ENCODE measurements at places on chromosomes 1 and 21.

DNA sequence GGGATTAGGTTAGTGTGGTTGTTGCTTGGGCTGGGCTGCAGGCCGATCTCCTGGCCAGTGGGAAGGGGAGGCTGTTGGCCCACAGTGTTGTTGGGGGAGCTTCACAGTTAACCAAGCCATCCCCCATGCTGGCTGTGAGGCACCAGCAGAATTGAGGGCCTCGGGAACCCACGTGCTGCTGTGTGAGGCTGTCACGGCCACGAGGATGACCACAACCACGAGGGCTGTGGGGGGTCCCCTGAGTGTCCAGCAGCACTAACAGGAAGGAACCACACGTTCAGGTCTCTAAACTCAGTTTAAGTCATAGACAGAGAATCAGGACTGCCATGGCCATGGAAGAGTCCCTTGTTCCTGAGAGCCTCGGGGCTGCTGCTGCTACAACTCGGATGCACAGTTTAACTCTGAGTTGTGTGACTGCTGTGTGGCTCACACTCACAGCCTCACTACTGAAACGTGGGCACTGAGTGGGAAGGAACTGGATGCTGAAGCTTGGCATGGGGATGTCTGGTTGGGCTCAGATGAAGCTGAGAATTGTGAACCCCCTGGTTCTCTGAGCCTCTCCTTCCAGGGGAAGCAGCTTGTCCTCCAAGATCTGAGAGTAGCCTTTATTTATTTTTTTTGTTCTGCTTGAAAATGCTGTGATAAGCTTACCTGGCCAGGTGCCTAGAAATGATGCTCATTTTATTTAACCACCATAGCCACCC is 4.8 kb upstream of the MMEL1 start:
- DNase-seq: no peak

- peak; percentile 59 for DNase-seq
Observed at GRCh38 chr1:3543076-3544039, 68.0 kb downstream of the MEGF6 start.

DNA sequence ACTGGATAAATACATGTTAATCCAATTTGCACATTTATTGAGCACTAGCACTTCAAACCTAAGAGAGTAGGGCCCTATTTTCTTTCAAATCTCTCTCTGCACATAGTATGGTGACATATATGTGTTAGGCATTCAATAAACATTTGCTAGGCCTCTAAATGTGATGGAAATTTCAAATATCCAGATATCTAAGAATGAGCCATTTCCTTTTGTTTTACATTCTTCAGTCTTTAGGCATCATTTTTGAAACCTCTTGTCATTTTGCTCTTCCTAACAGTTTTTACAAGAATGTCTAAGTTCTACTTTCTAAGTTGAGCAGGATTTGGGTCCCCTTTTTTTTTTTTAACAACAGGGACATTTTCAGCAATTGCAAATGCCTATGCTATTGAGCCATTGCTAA is 395.7 kb upstream of the ST6GALNAC5 start:
- no peak for DNase-seq

DNA sequence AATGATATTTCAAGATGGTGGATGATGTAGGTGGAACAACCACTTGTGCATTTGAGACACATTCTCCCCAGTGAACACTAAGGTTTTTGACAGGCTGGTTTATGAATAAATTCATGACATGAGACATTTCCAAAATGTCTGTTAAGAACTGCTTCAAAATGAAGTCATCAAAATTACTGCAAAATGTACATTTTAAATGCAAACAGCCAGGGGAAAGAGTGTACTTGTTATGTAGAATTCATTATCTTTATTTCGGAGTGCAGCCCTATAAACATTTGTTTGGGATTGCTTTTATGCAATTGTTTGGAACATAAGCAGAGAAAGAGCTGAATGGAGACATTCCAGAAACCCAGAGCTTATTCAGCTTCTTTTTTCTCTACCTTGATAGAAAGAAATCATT is 49.5 kb downstream of the DSCAM start:
- DNase-seq: no peak

DNA sequence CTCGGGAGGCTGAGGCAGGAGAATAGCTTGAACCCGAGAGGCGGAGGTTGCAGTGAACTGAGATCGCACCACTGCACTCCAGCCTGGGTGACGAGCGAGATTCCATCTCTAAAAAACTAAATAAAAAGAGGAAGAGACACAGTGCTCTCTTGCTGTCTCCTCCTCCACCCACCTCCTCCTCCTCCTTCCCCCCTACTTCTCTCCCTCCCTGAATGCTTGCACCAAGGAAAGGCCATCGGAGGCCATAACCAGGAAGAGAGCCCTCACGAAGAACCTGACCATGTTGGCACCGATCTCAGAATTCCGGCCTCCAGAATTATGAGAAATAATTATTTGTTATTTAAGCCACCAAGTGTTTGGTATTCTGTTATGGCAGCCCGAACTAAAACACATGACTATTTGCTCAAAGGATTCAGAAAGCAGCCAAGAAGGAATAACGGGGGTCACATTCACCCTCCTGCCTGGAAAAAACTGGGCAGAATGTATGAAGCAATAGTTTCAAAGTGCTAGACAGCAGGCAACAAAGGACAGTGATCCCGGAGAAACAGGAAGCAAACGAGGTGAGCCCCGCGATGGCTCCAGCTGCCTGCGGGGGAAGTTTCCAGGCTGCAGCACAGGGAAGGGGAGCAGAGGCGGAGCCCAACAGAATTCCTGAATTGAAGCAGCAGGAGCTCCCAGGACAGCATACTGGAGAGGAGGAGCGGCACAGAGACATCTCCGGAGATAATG is 35.8 kb downstream of the LDLRAD1 start:
- DNase-seq: peak; percentile 69

GRCh38 chr21:39218082-39218409 is 34.8 kb upstream of the PSMG1 start:
- no peak for DNase-seq

DNA sequence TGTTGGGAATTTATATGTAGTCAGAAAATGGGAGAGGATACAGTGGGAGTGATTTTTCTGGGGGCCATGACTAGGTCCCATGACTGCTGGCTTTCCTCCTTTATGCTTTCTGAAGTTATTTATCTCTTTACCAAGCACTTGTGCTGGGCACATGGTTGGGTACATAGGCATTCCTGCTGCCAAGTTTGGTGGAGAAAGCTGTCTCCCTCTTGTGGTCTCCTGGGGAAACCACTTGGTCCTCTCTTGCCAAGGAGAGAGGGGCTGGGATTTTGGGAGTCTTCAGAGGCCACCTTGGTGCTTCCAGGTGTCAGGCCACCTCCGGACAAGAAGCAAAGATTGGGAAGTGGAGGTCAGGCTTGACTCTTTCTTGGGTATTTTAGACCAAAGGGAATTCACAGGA is 120.2 kb upstream of the KCNE2 start:
- no peak for DNase-seq

DNA sequence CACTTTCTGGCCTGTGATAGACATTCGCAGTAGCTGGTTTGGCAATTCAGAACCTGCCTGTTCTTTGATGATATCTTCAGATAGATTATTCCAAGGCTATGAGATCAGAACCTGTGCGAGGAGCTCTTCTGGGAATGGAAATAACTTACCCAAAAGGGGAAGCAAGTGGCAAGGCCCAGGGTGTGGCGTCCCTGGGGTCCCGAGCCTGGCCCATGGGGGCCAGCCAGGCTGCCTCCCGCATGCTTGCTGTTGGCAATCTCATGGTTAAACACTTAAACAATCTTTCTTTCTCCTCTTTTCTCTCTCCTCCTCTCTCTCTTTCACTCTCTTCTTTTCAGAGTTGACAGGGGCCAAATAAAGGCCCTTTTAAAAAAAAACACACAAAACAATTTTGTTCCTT is 108.1 kb downstream of the RNF220 start:
- no peak for DNase-seq

DNA sequence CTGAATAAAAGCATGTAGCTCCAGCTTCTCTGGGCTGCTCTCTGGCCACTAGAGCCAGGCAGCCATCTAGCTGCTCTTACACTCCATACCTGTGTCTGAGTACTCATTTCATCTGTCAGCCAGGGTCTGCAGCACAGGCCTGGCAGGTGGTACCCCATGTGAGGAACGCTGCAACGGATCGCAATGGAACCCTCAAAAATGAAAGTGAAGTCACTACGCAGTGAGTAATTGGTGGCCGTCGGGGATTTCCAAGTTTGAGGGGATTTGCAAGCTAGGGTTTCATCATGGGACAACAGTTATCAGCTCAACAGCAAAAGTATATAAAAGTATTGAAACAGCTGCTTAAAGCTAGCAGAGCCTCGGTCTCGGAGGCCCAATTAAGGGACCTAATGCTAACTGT is 186.7 kb downstream of the HFM1 start:
- DNase-seq: no peak

DNA sequence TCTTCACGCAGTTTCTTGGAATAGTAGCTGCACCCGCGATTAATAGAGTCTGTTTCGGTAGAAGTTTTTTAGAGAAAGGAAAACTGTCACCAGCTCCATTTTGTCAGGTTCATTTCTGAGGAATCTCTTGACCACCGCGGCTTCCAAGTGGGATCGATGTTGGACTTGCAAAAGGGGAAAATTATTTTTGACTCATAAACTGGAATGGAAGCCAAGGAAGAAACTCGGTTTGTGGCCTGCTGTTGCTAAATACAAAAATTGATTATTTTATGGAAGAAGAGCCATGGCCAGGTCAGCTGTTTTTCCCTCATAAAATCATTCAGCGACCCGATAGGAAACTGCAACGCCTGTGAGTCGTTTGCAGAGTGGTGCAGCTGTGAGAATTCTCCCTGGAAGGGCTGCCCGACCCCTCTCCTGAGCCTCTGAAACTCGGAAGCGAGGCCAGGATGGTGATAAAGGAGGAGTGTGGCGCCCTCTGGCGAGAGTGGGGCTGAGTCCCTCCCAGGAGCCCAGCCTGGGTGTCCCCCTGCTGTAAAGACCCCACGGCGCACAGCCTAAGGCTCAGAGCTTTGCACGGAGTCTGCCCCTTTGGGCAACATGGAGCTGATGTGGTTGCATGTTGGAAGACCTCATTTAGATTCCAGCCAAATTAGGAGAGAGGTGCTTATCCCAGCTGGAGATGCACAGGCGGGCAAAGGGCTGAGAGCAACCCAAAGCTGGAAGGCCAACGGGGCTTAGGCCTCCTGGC is 83.6 kb upstream of the SLC25A33 start:
- DNase-seq: peak; percentile 87

DNA sequence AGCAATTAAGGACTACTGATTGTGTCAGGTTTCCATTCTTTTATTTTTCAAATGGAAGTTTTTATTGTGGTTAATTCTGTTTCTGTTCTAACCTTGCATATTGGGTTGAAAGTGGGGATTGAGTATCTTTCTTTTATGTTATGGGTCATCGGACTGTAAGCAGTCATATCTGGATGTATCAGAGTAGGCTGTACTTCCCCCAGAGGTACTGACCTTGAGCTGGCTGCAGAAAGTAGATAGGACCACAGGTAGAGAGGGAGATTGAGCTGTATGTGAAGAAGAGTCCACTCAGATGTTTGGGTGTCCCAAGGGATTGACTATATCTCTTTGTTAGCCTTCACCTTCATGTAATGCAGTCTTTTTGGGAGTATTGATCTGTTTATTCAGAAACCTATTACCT is 20.5 kb upstream of the ALG14 start:
- no peak for DNase-seq

DNA sequence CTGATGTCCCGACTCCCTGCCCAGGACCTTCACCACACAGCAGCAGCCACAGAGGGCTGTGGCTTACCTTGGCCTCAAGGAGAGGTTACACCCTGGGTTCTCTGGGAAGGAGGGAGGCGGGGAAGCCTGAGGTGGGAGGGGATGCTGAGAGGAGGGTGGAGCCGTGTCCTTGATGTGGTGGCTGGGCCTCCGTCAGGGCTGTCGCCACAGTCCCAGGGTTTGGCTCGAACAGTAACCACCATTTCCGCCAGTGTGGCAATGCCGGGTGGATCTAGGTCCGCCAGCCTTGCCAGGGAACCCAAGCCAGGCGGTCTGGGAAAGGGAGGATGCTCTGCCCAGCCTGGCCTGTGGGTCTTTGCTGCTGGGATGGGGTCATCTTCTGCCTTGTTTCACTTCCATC is 18.4 kb upstream of the CDCA8 start:
- no peak for DNase-seq

GRCh38 chr21:17455028-17455353 is 57.9 kb upstream of the CXADR start:
- no peak for DNase-seq

- no peak for DNase-seq
Observed at GRCh38 chr21:31744182-31744800, 12.4 kb upstream of the SCAF4 start.

- DNase-seq: no peak
Observed at GRCh38 chr21:30146558-30147282, 19.9 kb downstream of the CLDN17 start.

DNA sequence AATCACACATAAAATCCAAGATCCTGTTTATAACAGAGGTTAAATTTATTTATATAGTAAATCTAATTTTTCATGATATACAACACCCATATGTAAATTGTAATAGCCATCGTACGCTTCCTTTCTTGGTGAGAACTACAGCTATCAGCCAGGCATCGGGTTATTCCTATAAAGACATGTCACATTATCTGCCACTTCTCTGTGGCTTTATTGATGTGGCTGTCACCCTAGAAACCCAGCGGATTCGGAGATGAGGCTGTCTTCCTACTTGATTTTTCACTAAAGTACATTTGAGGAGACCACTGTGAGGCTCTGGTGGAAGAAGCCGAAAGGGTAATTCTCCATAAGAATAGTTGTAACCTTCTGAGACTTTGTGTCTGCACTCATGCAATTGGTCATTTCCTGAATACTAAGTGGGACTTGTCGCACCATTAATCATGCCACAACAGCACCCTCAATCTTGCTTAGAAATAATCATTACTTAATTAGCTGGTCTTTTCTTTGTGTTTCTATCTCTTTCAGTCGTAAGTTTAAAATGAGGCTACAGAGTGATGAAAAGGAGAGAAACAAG is 106.0 kb downstream of the NTNG1 start:
- no peak for DNase-seq

- DNase-seq: no peak
Observed at GRCh38 chr1:204127597-204128242, 24.1 kb downstream of the ETNK2 start.

DNA sequence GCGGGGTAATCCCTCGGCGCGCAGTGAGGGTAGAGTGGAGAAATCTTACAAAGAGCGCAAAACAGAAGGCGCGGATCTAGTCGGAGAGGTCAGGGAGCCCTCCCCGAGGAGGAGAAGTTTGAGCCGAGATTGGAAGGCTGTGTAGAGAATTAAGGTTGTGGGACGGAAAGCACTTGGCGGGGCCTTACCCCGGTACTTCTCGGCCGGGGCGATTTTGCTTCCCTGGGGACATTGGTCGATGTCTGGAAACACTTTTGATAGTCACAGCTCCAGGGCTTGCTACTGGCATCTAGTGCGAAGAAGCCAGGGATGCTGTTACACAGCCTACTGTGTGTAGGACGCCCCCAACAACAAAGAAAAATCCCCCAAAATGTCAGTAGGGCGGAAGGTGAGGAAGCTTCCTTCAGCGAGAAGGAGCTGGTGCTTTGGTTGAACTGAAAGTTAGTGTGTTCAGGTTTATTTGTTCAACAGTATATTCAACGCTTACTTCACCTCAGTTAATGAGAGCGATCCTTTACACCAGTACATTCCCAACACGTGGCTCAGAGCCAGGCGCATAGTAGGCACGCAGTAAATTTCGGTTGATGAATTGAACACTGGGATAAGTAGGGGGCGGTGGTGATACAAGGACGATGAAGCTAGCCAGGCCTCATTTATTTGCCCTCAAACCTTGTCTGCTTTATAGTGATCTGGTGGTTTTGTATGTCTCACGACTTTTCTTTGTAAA is 807 bp downstream of the CEP85 start:
- no peak for DNase-seq

Measured in right forelimb (tissue), 1 donor.